ENCODE measurements at places on chromosomes 1 and 21.

- no peak for DNase-seq
Observed at GRCh38 chr1:75132812-75133619, 1.2 kb upstream of the LHX8 start.

DNA sequence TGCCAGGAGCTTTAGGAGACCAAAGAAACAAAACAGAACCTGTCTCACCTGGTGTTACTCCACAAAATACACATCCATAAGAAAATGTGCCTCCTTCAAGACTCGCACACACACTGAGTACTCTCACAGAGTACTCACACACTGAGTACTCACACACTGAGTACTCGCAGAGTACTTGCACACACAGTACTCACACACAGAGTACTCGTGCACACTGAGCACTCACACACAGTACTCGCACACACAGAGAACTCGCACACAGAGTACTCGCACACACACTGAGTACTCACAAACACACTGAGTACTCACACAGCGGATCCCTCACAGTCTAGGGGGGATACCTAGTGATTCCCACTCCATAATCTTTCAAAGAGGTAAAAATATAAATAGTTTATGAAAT, 40.3 kb downstream of the PCSK9 start:
- no peak for DNase-seq

- no peak for DNase-seq
Observed at GRCh38 chr21:26719750-26720149, 125.5 kb downstream of the ADAMTS1 start.

- no peak for DNase-seq
Observed at GRCh38 chr1:227884370-227885134, 63.2 kb downstream of the WNT9A start.

- DNase-seq = no peak
Observed at GRCh38 chr1:167955915-167956314, 19.0 kb upstream of the MPC2 start.

- DNase-seq = peak; percentile 14
Observed at GRCh38 chr21:45135122-45135521, 60.7 kb downstream of the ADARB1 start.

- DNase-seq = peak; percentile 60
Observed at GRCh38 chr1:154567386-154568156, at the start of gene CHRNB2. TSS of gene CHRNB2 (plus strand) at chr1:154567778. CDS start at chr1:154568045, 267 bp downstream.

DNA sequence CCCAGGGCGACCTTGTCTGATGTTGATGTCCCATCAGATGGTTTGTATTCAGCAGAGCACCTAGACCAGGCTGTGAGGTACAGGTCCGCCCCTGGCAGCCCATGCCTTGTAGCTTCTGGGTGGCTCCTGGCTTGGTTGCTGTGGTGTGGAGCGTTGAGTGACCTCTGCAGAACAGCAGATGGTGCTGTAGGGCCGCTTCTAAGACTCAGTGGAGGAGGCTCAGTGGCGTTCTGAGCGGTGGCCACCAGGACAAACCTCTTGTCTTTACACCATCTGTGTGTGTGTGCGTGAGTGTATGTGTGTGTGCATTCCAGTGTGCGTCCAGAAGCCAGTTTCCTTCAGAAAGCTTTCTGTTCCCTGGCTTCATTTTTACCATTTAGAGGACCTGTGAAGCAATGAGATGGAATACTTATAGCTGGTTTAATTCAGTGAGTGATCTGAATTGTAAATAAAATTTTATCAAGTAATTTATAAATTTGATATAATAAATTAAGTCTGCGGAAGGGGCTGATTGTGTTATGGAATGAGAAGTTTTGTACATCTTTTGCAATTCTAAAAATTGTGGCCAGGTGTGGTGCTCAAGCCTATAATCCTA, 66.1 kb downstream of the ADARB1 start:
- peak; percentile 74 for DNase-seq

- DNase-seq = no peak
Observed at GRCh38 chr1:30145723-30146303, 577.6 kb downstream of the MATN1 start.

GRCh38 chr1:210496063-210496462, 167.4 kb downstream of the HHAT start:
- DNase-seq = peak; percentile 13

GRCh38 chr1:3402258-3403010, 52.0 kb upstream of the ARHGEF16 start:
- DNase-seq = no peak

- DNase-seq = no peak
Observed at GRCh38 chr1:47709872-47710231, 272.0 kb downstream of the FOXD2 start.

GRCh38 chr1:226723657-226724532, 15.2 kb downstream of the ITPKB start:
- DNase-seq = no peak

DNA sequence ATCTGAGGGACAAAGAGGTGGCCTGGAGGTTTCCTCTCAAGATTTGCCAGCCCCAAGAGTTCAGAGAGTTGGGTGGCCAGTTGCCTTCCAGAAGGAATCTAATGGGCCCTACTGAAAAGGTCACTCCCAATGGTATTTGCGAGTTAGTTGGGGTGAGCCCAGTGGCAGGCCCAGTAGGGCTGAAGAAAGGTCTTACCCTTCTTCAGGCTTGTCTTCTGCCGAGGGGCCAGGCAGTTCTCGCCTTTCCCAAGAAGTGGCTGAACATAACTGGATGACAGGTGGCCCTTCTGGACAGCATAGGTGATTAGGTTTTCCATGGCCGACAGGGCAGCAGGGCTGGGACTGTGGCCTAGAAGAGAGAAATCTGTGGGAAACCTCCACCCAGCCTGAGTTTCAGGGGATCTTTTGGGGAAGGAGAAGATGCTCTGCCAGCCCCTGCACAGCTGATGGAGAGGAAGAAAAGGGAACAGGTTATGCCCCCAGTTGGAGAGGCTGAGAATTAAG, 7.2 kb downstream of the PGLYRP4 start:
- no peak for DNase-seq

GRCh38 chr1:91879733-91880132, 6.2 kb downstream of the TGFBR3 start:
- no peak for DNase-seq

DNA sequence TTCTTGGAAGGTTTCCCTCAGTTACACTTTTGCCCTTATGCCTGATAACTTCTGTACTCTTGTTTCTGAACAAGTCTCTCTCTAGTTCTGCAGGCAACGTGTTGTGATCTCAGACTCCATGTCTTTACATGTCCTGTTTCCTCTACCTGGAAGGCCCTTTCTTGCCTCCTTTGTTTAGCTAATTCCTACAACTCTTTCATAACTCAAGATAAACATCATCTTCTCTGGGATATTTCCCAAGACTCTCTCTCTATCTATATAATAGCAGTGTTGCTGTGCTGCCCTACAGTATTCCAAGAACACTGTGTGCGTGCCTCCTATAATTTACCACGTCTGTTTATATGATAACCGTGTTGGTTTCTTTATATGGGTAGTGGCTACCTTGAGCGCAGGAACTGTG, 47.8 kb downstream of the CHRM3 start:
- no peak for DNase-seq

DNA sequence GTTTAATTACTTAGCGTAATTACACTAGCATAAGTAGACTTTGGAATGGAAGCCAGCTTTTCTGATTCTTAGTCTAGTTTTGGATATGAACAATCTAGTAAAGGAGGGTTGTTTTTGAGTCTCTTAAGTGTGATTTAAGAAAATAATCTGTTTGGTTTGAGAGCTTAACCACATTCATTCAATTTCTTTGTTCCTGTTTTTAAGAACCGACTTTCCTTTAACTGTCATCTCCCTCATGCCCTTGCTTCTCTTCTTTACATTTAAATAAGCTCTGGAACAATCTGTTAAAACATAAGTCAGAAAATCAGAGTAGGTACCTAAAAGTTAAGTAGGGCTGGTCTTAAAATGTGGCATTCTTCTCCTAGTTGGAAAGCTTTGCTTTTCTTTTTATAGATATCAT, 27.7 kb downstream of the CDC42 start:
- DNase-seq = no peak

GRCh38 chr1:248821641-248822040, 4.1 kb downstream of the SH3BP5L start:
- DNase-seq = no peak

DNA sequence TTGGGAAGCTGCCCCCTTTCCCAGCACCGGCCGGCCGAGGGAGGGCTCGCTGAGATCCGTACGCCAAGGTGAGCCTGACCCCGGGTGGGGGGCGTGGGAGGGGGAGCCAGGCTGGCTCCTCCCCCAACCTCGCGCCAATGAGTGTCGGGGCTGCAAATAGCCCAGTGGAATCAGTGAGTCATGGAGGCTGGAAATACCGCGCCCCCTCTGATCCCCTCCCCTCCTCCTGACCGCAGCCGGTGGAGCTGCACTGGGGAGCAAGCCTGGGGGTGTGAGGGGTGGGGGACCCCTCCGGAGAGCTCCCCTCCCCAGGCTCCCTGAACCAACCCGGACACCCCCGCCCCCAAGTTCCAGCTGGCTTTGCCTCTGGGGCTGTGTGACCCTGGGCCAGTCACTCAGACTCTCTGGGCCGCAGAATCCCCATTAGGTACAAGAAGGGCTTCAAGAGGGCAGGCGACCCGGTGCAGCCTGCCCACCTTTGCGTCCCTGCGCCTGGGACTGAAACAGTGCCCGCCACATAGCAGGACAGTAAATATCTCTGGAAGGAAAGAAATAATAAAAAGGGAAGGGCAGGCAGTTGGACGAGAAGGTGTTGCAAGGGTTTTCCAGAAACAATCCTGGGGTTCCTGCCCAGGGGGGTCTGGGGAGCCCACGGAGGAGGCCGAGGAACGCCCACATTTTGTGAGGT, 4.5 kb downstream of the HSPB7 start:
- DNase-seq = no peak

DNA sequence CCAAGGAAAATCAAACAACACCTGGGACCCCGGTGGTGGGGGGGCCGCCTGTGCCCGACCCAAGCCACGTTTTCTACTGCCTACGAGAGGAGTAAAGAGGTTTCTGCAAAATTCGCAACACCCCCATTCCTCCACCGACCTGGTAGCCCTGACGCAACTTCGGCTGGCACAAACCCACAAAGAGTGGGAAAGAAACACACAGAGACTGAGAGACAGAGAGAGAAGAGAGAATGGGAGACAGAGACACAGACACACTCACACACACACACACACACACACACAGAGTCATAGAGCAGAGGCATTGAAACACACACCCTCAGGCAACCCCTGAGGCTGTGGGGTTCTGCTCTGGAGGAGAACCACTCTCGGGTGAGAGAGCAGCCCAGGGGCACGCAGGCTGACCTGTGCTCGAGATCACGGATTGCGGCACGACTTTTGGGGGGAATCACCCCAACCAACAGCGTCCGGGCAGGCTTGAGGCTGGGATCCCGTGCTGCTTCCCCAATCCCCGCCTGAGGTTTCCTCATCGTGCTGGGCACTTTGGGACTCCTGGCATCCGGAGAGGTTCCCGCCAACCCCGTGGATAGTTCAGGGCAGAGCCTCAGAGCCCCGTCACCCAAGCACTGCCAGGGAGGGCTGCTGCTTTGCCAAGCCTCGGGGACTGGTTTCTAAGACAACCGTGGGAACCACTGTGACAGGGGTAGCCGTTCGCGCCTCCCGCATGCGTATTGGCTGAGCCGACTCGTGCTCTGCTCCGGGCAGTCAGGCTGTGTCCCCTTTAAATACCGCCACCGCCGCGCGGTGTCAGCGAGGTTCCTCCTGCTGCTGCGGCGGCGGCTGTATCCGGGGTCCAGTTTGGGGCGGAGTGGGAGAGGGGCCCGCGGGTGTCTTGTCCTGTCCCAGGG, 682.4 kb upstream of the TPTE start:
- no peak for DNase-seq

DNA sequence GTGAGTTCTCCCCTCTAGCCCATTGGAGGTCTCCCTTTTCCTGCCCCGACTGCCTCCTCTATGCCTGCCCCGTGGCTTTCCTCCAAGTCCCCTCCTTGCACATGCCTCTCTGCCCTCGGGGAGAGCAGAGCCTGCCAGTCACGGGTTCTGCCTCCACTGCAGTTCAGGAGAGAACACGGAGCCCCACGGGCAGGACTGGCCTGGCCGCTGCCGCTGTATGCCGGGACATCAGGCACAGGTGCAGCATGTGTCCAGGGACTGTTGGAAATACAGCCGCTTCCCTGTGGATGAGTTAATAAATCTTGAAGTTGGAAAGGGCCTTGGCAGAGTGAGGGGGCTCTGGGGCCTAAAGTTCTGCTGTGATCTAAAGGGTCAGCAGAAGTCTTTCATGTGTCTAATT, 676.6 kb downstream of the MATN1 start:
- no peak for DNase-seq

DNA sequence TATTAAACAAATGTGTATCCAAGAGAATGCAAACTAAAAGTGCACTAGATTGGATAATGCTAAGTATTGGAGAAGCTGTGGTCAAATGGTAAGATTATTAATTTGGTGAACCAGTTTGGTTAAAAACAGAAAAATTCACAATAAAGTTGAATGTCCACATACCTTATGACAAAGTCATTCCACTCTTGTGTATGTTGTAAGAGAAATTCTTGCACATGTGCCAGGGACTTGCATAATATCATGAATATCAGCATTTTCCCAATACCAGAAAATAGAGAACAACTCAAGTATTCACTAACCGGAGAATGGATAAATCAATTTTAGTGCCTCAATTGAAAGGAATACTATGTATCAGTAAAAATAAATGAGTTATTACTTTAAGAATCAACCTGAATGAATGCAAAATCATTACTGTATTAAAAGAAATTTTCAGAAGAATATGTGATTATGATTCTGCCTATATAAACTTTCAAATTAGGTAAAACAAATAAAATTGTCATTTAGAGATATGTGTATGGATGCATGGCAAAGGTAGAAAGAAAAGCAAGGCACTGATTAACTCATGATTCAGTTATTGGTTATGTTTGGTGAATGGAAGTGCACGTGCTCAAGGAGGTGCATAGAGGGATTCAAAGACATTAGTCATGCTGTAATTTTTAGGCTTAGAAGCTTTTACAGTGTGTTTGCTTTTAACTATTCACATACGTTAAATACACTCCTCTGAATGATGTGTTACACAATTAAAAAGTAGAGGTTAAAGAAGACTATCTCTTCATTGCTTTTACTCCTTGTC, 217.4 kb upstream of the KCNK2 start:
- DNase-seq = no peak

DNA sequence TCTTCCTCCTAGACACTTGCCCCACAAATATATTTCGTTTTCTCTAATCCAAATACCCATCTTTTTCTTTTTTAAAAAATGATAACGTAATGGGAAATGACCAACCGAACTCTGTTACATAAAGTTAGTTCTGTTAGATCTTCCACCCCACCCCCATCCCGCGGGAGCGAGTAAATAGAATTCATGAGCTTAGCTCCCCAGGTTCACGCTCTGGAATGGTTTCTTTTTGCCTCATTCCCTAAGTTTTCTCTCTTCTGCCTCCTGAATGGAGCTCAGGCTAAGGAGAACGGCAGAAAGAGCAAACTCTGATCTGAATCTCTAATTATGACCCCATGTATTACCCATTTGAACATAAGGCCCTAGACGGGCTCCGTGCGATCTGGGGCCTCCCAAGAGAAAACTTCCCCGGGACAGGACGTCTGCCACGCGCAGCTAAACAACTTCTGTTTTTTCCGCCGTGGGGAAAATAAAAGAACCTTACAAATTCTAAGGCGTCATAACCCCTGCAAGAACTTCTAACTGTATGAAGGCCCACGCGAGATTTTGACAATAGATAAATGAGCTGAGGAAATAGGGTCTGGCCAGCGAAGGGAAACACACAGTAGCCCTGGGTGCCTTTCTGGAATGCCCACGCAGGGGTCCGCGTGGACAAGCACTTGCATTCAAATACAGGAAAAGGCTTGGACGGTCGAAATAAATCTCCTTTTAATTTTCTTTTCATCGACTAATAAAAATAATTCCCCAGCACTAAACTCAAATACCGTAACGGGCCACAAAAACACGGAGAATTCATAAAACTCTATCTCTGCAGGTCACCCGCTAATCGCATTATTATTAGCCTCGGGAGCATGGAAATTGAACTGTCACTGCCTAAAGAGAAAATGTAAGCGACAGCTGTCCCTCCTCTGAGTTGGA, 2.2 kb downstream of the TBX15 start:
- DNase-seq = no peak

All from midbrain (tissue), 1 donor.